ENCODE measurements at places on chromosomes 11 and 22.

DNA sequence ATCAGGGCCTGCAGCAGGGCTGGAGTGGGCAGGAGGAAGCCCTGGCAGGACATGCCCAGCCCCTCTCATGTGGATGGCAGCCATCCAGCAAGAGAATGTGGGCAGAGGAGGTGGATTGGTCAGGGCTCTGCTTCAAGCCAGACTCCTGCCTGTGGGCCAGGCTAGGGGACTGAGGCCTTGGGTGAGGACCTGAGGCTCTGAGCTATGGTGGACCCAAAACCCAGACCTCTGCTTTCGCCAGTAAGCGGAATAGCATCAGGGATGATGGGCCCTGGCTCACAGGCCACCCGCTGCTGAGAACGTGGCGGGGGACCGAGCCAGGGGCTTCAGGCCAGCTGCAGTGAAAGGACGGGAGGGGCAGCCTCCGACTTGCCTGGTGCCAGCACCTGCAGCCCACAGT, 57.4 kb downstream of the LINC01488 start:
- no peak for DNase-seq

- DNase-seq, result no peak
Measured at GRCh38 chr11:134343646-134344045, 11.9 kb downstream of the GLB1L2 start.

DNA sequence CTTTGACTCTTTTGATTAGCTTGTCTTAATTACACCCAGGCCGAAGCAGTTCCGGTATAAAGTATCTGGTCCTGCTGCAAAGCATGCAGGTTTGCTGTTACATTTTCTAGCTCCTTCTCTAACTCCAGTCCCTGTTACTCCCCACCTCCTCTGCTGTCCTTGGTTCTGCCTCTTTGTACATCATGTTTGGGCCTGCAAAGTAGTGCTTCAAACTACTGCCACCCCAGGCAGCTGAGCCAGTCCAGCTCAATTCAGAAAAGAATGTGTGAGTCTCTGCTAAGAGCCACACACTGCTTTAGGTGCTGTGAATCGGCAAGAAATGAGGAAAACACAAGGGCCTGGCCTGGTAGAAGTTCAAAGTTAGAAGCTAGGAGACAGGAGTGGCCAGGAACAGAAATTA, 136.0 kb downstream of the SERGEF start:
- no peak for DNase-seq

DNA sequence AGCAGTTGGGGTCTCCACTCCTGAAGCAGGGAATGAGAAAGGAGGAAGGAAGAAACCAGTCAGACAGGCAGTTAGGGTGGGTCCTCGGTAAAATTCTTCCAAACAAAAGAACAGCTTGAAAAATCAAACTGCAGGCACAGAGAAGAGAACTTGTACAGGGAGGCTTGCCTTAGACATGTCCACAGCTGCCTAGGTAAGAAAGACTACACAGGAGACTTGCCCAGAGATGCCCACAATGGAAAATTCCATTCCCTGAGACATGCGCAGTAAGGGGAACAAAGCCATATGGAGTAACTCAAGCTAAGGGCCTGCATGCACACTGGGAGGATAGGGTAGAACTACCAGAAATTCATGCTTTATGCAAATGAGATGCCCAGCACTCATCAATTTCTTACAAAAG, 9.8 kb downstream of the KCNJ11 start:
- no peak for DNase-seq

GRCh38 chr22:45817745-45818423, 146.2 kb downstream of the ATXN10 start:
- no peak for DNase-seq

GRCh38 chr22:50056214-50056972, 1.7 kb downstream of the TTLL8 start:
- no peak for DNase-seq

GRCh38 chr11:19168090-19168489, 33.7 kb downstream of the CSRP3 start:
- no peak for DNase-seq

GRCh38 chr11:71180694-71181470, 71.5 kb downstream of the SHANK2 start:
- no peak for DNase-seq

DNA sequence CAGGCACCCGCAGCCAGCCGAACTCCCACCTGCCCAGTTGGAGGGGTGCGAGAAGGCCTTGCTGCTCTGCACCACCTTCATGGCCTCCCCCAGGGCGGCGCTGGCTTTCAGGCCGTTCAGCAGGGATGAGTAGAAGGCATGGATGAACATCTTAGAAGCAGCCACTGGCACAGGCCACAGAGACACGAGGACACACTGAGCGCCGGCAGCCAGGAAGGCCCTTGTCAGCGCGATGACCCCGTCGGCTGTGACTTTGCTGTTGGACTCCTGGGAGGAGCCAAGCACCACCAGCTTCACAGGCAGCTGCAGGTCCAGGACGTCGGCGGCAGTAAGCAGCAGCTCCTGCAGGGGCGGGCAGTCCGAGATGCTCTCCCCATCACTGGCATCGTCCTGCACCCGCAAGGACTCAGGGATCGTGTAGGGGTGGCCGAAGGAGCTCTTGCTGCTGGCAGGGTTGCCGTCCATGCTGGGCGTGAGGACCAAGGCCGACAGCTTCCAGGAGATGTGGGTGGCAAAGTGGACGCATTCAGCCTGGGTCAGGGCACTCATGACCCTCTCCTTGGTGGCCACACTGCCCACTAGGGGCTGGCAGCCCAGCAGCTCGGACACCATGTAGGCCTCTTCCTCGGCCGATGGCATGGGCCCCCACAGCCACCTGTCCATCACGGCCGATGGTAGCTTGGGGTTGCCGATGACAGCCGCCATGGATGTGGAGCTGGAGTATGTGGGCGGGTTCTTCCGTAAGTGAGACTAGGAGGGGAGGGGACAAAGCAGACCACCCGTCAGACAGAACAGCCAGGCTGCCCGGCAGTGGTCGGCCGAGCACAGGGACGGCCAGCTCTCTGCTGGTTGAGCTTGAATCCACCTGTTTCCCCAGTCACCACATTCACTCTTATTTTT, 79.7 kb upstream of the PITPNB start:
- DNase-seq, result no peak

DNA sequence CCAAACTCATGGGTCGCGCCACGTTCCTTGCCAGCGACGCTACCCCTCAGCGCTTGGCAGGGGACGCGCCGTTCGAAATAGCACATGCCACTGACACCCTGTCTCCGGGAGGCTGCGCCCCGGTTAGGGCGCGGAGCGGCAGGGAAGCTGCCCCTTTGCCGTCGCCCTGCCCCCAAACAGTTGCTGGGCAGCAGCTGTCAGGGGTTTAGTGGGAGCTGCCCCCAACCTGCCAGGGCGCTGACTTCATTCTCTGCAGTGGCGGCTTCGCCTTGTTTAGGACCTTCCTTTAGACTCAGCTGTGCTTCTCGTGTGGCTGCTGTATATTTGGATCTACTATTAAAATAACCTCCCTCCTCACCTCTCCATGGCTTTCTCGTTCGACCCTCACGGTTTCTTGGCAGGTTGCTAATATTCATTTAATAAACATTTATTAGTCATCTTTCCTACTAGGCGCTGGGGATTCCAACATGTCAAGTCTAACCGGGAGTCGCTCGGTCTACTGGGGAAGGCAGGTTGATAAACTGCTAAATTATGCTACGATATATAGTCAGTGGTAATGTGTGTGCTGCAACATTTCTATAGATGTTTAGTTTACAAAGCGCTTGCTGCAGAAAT, 782 bp downstream of the TMEM109 start:
- no peak for DNase-seq

GRCh38 chr11:113045146-113045545, 83.9 kb downstream of the NCAM1 start:
- no peak for DNase-seq

GRCh38 chr22:29636751-29637150, 33.3 kb downstream of the NF2 start:
- DNase-seq, result no peak

- no peak for DNase-seq
Measured at GRCh38 chr11:72583177-72583553, 91.1 kb downstream of the PDE2A start.

DNA sequence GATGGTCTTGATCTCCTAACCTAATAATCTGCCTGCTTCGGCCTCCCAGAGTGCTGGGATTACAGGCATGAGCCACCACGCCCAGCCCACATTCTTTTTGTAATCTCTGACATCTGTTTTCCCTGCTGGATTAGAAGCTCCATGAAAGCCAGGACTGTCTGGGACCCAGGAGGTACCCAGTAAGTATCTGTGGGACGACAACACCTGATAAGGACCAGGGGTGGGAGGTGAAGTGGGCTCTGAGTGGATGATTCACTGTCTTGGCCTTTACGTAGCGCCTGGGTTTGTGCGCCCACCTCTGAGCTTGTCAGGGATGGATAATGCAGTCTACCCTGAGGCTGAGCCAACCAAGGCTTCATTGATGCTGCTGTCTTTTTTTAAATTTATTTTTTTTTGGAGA, 118.8 kb downstream of the ABTB2 start:
- DNase-seq, result no peak

GRCh38 chr22:42436404-42436803, 4.2 kb upstream of the NFAM1 start:
- no peak for DNase-seq

DNA sequence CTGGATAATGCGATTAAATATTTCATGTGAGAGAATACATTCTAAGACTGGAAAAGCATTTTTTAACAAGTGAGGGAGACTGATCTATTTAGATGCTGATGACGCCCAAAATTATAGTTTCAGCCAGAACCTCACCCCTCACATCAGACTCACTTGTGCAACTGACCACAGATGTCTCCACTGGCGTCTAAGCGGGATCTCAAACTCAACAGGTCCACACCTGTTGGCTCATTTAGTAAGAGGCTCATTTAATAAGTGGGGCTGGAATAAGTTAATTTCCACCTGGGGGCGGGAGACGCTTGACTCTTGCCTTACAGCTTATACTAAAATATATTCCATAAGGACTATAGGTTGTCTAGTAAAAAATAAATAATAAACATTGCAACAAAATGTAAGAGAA, 47.5 kb downstream of the MORC2 start:
- no peak for DNase-seq

- no peak for DNase-seq
Measured at GRCh38 chr11:31030138-31030792, 339.3 kb downstream of the DCDC1 start.

DNA sequence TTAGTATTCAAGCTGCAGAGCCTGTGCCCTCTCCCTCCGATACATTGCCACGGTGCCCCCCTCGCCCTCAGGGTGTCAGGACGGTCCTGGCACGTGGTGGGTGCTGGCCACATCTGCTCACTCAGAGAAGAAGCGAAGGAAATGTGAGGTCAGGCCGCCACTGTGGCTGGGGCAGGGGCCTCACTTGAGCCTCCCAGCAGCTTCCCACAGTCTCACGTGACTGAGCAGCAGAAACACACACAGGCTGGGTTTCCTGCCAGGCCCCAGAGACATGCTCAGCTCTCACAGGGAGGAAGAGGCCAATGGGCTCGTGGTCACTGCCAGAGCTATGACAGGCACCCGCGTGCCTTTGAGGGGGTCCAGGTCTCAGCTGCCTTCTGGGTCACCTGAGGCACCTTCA, 37.9 kb upstream of the PRR5 start:
- DNase-seq, result peak; percentile 26

- DNase-seq, result no peak
Measured at GRCh38 chr11:64996710-64997380, at the start of gene BATF2. BATF2 (minus strand) TSS chr11:64996971; CDS start chr11:64996914, 57 bp downstream.

DNA sequence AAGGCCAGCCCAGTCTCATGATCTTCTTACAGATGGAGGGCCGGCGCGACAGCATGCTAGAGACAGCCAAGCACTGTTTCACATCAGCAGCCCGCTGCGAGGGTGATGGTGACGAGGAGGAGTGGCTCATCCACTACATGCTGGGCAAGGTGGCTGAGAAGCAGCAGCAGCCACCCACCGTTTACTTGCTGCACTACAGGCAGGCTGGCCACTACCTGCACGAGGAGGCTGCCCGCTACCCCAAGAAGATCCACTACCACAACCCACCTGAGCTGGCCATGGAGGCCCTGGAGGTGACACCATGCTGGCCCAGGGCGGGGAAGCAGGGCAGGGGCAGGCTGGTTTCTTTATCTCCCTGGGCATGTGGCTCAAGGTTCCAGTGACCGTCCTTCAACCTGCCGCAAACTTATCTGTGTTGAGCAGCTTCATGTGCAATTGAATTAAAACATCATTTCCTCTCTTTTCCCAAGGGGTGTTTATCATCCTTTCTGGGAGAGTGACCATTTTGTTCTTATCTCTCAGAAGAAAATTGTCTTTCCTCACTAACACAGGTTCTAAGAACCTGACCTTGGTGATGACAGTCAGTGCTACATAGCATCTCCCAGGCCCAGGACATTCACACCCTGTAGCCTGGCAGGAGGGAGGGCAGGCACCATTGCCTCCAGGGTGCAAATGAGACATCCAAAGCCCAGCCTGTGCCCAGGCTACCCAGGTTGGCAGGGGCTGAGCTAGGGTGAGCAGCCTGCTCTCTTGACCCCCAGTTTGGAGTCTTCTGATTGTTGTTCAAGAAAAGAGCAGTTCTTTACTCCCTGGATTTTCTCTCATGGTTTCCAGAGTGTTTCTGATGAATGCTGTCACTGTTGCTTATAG, 80.7 kb downstream of the CABIN1 start:
- DNase-seq, result no peak

- DNase-seq, result no peak
Measured at GRCh38 chr11:73597336-73597955, 466 bp downstream of the FAM168A start.

DNA sequence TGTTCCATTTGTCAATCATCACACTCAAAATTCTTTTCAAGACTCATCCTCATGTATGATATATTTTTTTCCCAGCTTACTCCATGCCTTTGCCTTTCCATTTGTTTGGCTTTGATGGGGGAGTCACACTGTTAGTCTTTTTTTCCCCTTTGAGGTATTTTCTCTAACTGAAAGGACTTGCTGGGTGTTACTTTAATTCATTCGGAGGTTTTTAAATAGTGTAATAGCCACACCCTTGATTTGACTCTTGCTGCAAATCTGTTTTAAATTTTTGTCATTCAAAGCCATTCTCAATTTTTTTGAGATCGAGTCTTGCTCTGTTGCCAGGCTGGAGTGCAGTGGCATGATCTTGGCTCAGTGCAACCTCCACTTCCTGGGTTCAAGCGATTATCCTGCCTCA, 84.1 kb downstream of the C11orf87 start:
- no peak for DNase-seq

DNA sequence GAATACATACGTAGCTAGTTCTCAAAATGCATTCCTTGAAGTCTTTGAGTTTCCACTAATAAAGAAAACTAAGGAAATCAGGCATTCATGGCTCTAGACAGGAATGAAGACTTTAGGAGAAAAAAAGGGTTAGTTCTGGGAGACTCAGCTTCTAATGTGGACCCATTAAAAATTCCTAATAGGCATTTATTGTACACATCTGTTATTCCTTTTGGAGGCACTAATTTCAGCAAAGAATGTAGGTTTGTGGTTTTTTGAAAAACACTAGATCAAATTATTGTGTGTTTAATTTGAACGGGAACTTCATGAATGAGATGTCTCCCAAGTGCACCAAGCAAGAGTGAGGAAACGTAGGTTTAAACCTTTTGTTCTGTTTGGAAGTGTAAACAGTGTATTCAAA, 42.7 kb downstream of the PARVA start:
- DNase-seq, result no peak

DNA sequence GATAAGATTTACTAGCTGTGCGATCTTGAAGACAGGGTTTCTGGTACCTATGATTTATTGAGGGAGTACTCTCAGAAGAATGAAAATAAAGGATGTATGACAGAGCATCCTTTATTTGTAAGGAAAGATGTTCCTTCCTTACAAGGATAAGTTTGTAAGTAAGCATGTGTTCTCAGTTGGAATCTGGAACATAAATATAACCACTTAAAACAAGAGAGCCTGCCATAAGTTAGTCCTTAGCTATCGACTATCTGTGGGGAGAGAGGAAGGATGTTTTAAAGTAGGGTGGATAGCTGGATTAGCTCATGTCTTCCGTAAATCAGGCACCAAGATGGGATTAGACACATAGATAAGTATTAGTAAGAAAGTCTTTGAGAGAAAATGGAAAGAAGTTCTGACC, 192.6 kb upstream of the CARD18 start:
- no peak for DNase-seq

Data from activated naive CD4-positive, alpha-beta T cell (primary cell).